Hindlimb muscle (tissue), 1 donor: ENCODE measurements at places on chromosomes 6 and 20. TPM values are rescaled to one million over a fixed set of nuclear protein-coding genes. Genes with fewer than 3 reads are reported as not detected.

Gene HRH3
- 2.2 TPM for polyA plus RNA-seq

Gene ID4
- polyA plus RNA-seq = 3.2 TPM

Gene KIF25
- polyA plus RNA-seq = 0.99 TPM

Gene CRISP3
- 0.14 TPM for polyA plus RNA-seq

Gene MRPS18A
- polyA plus RNA-seq = 31.9 TPM

Gene CCM2L
- polyA plus RNA-seq = 6.8 TPM

Gene ZSCAN16
- 4.0 TPM for polyA plus RNA-seq

- DNase-seq = no peak
Measured at GRCh38 chr6:64255000-64255399, 619.4 kb downstream of the PHF3 start.

DNA sequence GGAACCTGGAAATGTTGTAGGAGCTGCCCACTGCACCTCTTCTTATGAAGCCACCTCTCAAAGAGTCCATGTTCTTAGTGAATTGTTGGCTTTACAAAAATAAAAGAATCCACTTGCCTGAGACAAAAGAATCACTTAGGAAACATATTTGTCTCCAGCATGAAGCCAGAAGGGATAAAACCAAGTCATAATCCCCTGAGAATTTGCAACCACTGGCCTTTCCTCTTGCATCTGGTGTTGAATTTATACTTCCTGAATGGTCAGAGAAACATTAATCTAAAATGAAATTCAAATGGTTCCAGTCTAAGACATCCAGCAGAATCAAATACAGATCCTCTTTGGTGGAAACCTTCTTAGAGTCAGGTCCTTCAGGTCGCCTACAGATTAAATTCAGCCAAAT lies 192.5 kb upstream of the ECI2 start:
- DNase-seq = no peak

- no peak for DNase-seq
Measured at GRCh38 chr6:18160911-18161310, 5.7 kb downstream of the KDM1B start.

DNA sequence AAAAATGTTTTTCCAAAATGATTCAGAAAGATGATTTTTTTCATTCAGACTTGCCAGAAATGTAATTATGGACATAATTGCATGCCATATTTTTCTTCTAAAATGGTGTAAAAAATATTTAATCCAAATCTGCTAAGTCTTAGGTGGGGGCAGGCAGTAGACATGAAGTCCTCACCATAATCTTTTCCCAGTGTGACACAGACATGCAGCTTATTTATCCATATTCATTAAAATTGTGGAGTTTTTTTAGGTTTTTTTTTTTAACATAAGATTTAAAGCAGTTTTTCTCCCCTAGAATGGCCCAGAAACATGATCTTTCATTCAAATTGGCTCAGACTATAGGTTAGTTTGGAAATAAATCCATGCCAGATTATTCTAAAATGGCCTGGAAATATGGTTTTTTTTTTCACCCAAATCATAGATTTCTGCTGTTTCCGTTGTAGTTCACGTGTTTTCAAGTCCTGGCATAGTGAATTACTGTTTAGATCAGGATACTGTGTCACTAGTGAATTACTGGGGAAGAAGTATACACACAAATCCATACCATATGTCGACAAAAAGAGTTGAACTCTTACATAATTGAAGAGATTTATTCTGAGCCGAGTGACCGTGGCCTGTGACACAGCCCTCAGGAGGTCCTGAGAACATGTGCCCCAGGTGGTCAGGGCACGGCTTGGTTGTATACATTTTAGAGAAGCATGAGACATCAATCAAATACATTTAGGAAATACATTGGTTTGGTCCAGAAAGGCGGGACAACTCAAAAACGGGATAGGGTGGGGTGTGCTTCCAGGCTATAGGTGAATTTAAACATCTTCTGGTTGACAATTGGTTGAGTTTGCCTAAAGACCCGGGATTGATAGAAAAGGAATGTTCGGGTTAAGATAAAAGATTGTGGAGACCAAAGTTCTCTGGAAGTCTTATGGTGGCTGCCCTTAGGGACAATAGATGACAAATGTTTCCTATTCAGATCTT lies 33.9 kb downstream of the ZNF133 start:
- peak; percentile 22 for DNase-seq

GRCh38 chr6:11025921-11026635 lies 18.0 kb downstream of the ELOVL2 start:
- DNase-seq = no peak

- DNase-seq = no peak
Measured at GRCh38 chr6:162871966-162872365, 144.2 kb downstream of the PACRG start.

DNA sequence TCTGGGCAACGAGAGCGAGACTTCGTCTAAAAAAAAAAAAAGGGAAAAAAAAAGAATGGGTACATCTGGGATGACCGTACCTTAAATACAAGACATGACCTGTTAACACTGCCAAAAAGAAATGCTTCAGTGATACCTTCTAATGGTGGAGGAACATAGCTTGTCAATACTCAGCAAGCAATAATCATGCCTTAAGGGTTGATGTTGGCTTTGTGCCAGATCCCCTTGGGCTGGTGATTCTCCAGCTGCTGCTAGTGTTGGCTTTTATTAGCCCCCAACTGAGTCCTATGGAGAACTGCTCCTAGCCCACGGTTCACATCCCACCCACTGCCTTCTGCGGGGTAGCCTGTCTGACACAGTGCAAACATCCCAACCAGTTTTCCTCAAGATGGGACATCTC lies 134.9 kb downstream of the PLCB1 start:
- DNase-seq = no peak

GRCh38 chr6:797479-798077 lies 104.6 kb upstream of the EXOC2 start:
- DNase-seq = peak; percentile 56

- no peak for DNase-seq
Measured at GRCh38 chr6:52522151-52522626, 54.7 kb downstream of the TRAM2 start.

DNA sequence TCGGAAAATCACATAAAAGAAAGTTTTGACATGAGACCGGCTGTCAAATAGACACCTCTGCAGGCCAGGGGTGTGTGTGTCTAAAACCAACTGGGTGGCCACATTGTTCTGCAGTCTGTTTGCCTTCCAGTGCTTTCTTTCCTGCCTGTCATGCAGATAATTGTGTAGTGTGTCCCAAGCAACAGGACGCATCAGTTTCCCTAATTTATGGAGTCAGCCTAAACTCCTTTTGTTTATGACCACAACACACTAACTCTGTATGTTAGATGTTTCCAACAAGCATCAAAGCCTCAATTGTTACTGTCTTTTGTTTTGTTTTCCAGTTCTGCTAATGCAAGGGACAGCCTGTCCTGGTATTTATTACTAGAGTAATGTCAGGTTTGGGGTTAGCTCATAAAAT lies 205.7 kb downstream of the ATXN1 start:
- DNase-seq = no peak

DNA sequence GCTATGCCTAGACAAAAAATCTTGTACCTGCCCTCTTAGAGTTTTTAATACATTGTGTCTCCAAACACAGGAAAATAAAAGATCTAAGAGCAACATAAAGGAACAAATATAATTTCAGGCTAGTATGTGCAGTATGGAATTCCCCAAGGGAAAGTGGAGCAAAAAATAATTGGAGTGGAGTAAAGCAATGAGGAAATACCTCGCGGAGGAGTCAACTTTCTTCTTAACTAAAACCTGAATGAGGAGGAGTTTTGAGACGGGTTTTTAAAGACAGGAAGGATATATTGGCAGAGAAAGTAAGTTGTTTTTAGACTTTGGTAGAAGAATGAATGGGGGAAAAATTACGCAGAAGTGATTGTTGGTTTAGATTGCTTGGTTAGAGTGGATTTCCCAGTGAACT lies 14.0 kb downstream of the HIVEP1 start:
- no peak for DNase-seq

DNA sequence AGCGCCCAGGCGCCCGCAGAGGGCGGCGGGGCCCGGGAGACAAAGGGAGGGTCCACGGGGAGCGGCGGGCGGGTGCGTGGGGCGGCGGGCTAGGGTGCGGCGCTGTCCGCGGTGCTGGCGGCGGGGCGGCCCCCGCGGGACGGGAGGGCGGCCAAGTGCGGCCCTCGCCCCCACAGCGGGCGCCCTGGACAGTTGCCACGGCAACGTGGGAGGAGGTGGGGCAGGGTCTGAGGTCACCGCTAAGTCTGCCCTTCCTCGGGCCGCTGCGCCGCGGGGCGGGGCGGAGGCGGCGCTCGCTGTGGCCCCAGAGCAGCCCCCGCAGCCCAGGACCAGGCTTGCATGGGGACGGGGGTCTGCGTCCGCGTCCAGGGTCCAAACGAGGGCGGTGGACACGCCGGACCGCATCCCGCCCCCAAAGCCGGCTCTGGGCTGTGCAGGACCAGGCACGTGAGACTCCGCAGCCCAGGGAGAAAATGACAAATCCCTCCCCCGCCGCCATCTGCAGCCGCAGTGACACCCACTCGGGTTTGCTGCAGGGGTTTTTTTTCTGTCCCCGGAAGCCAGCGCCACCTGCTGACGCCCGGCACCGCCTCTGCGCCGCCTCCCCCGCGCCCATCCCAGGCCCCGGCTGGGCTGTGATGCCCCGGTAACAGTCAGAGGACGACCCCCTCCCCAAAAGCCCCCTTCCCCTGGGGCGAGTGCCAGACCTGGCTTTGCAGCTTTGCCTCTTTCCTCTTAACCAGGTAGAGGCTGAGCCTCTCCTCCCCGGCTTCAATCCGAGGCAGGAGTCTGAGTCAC lies 36.8 kb downstream of the YTHDF1 start:
- DNase-seq = no peak

GRCh38 chr6:90865513-90865912 lies 278.6 kb upstream of the MAP3K7 start:
- no peak for DNase-seq

DNA sequence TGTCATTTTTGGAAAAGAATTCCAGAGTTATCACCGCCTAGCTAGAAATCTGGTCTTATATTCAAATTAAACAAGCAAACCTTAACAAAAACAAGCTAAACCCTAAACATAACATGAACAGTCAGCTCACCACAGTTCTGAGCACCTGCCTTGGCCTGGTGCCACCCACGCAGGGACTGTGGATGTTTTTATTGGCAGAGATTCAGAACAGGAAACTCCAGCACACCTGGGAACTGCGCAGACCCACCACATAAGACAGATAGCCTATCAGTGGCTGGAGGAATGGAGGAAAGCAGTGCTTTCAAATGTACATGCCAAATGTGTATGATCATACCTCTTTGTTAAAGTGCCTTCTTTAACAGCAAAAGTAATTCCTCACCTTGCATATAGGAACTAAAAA lies 8.9 kb downstream of the SLC16A10 start:
- no peak for DNase-seq

- no peak for DNase-seq
Measured at GRCh38 chr6:4313044-4313686, 177.8 kb upstream of the ECI2 start.

DNA sequence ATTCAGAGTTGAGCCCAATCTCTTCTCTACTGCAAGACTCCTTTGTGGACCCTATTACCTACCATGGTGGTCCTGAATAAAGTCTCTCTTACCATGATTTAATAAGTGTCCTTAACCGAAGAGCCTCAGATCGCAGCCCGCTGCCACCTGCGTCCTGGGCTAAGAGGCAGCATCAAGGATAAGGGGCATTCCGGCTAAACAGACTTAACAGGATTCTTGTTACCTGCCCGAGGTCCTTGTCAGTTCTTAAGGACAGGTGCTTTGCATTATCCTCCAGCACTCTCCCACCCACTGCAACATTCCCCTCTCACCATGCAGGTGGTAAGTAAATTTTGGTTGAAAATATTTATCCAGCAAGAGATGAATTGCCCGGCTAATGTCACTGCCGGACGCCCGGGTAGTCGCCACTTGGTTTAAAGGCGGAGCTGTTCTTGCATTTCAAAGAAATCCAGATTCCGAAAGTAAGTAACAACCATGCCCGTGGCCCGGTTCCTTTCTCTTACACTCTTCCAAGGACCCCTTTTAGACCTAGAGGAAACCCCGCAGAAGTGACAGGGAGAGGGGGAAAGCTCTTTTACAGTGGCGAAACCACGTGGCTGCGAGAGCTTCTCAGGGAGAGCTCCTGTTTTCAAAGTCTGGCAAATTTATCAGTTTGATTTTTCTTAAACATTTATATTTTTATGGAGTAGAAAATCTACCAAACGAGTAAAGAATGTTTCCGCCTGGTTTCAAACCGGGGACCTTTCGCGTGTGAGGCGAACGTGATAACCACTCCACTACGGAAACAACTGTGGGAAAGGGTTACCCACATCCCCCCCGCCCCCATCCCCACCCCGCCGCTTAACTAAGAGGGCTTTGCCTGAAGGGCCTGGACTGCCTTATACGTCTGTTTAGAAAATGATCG lies 41.9 kb upstream of the PRSS16 start:
- DNase-seq = no peak

DNA sequence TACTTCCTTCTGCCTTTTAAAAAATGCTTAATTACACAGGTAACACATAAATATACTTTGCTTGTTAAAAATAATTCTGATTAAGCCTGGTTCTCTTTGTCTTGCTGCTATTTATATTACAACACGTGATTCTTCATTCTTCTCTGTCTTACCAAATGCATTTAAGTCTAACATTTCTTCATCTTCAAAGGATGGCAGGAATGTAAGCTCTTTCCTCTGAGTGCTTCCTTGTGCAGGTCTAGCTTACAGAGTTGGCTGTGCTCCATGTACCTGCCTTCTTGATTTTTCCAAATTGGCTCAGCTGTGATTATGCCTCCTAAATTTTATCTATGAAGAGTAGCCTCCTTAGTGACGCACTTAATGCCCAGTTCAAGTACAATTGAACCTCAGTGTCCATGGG lies 44.4 kb downstream of the RNF144B start:
- no peak for DNase-seq

DNA sequence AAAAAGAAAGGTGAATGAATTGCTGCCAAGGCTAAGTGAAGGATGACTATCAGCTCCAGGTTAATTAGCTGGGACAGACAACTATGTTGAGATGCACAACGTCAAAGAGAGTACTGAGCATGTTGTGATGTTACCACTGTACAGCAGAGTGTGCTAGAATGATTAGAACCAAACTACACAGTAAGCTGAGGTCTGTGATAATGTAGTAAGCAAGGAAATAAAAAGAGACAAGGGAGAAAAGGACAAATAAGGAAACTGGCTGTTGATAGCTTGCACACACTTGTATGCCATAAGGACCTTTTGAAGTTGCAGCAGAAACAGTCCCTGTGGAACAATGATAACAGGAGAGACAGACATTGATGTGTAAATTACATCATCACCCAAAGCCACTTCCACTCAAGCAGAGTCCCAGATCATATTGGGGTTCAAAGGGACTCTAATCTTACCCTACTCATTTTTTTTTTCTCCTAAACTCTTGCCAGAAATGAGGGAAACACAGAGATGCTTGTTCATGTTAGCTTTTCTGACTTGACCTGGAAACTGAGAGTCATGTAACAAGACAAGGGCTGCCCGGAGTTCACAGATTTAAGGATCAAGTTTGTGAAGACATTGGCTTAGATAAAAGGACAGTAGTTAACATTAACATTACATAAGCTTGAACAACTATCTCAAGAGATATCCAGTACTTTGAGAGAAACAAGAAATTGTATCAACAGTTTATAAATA lies 189.9 kb downstream of the CENPW start:
- DNase-seq = no peak

DNA sequence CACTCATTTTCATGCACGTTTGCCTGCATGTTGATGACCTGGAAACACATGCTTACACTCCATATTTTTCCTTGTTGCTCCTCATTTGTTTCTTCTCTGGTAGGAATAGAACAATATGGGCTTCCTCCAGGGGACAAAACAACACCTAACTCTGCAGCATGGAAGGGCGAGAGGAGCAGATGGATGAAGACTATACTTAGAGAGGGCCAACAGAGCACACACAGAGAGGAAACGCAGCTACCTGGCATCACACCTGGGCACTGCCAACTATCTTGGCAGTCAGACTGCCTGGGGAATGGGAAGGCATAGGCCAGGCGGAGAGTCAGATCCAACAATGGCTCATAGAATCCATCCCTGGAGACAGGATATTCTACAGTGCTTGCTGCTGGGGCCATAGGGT lies 290.9 kb downstream of the CD83 start:
- no peak for DNase-seq
